ENCODE measurements at places on chromosomes 12 and 14. TPM values are rescaled to one million over a fixed set of nuclear protein-coding genes. Genes with fewer than 3 reads are reported as not detected.

DNA sequence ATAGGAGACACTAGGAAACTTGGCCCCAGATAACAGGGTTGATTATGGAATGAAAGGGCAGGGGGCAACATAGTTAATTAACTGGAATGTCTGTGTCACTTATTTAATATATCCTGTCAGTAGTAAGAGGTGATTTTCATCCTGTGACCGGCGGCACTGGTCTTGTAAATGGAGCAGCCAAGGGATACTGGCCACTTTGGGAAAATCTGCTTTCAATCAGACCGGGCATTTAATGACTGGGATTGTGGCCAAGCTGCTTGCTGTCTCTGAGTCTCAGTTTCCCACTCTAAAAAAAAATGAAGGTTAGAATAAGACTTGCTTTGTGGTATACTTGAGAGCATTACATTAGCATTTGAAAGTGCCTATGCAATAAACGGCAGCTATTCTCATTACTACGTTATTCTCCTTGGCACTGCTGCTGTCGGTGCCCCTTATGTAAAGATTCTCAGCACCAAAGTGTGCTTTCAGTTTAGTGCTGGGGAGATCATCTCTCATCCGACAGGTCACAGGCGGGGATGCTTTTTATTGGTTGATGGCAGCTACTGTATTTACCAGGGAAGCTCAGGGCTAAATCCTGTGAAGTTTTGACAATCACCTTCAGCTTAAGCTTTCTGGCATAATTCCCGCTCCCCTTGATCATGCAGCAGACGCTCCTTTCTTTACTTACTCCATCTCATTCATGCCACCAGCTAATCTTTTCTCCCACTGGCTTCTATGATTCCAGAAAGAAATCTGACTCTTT is 162.1 kb downstream of the ESRRB start:
- H3K4me3 ChIP-seq, result no peak overlapping the region
- H3K36me3 ChIP-seq, result no peaks in the 10 kb centered on the region
- no peak for DNase-seq
- H3K27ac ChIP-seq, result no peak overlapping the region
- peaks cover 4% of the 10 kb centered on the region for H3K27me3 ChIP-seq

- no peaks in the 10 kb centered on the region for H3K4me1 ChIP-seq
- DNase-seq, result no peak
- H3K4me3 ChIP-seq, result no peak overlapping the region
- peaks cover 19% of the 10 kb centered on the region for H3K36me3 ChIP-seq
- no peaks in the 10 kb centered on the region for H3K27me3 ChIP-seq
Observed at GRCh38 chr12:92814584-92814983, 111.8 kb downstream of the PLEKHG7 start.

DNA sequence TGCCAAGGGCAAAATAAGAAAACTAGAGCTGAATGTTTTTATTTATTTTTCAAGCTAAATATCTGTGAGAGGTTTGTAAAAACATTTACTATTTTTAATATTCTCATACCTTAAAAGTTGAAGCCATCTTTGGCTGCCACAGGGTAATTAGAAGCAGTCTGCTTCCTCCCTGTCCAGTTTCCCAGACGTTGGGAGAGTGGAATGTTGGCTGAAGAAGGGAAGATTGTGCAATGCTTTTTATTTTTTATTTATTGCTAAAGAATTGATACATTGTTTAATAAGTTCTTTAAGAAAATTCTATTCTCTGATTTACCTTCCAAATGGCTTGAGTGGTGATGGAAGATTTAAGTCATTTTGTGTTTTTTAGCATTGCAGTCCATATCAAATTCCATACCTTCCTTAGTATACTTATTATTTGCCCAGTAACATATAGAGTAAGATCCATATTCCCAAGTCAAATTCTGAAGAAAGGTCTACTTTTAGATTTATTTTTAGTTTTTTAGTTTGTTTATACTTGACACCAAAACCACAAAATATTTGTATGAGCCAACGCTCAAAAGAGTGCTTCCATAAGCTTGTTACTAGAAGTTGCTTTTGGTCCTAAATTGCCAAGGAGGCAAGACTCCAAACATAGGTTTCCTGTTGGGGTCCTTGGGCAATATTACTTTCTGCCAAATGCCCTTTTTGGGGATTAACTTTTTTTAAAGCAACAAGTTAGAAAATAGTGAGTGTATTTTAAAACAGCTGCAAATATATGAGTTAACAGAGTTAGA is 124.0 kb upstream of the CPM start:
- no peak for DNase-seq
- peaks cover 3% of the 10 kb centered on the region for H3K27me3 ChIP-seq
- no peak overlapping the region for H3K4me3 ChIP-seq
- no peak overlapping the region for H3K27ac ChIP-seq

DNA sequence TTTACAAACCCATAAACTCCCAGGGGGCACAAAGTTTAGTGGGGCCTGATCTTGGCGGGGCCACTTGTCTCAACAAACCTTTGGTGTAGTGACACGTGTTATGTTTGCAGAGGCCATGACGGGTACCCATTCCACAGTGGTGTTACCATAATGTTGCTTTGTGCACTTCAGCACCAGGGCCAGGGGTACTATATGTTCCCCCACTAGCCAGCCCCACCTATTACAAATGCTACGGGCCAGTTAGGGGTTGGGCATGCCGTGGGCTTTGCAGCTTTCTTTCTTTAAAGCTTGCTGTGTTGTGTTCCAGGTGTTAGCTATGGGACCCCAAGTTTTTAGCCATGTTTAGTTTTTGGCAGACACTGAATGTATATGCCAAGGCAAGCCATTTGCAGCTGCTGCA is 30.8 kb upstream of the G2E3 start:
- no peaks in the 10 kb centered on the region for H3K36me3 ChIP-seq
- no peaks in the 10 kb centered on the region for H3K4me1 ChIP-seq
- no peak for DNase-seq
- no peak overlapping the region for H3K4me3 ChIP-seq
- no peak overlapping the region for H3K27ac ChIP-seq
- no peaks in the 10 kb centered on the region for H3K27me3 ChIP-seq

DNA sequence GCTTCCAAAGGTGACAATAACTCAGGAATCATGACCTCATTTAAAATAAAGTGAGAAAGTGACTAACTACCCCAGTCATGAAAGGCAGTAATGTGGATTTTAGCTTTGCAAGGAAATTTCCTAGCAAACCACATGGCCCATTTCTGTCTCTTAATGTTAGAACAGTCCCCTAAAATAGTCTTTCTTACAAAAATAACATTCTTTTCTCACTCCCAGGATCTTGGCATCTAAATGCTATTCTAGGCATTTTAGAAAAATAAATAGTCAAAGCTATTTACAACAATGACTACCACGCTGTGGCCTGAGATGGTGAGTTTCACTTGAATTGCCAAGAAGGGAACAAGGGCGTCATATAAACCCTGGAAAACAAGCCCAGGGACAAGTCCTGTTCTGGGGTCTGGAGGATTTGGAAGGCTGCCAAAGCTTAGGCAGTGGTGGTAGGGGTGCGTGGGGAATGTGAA is 101.2 kb upstream of the CCDC175 start:
- no peak overlapping the region for H3K4me3 ChIP-seq
- H3K27ac ChIP-seq, result no peak overlapping the region
- no peak for DNase-seq
- H3K27me3 ChIP-seq, result peaks cover 19% of the 10 kb centered on the region

GRCh38 chr14:94343238-94344005 is 20.3 kb upstream of the SERPINA6 start:
- H3K36me3 ChIP-seq, result no peaks in the 10 kb centered on the region
- no peaks in the 10 kb centered on the region for H3K4me1 ChIP-seq
- H3K27me3 ChIP-seq, result peaks cover 3% of the 10 kb centered on the region
- DNase-seq, result no peak

The ACSM4 gene
- total RNA-seq, result not detected

The MUCL1 gene
- total RNA-seq, result not detected

The PLCZ1 gene
- total RNA-seq, result not detected

The DHH gene
- 0.25 TPM for total RNA-seq
